ENCODE measurements at places on chromosomes 3 and 15.

DNA sequence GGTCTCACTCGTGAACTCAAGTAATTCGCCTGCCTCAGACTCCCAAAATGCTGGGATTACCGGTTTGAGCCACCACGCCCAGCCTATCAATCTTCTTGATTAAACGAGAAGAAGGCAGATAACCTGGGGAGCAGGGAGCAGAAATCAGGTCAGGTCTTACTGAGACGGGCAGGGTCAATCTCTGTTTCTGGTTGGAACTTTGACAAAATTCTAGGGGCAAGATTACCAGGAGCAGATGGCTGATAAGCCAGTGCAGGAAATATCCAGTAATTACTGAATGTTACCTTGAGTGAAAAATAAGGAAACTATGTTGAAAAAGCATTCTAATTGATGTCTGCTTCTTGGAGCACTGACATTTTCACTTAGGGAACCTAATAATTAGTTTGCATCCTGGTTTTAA lies 24.4 kb upstream of the GOLM2 start:
- no peak for DNase-seq

GRCh38 chr15:95829062-95829461 lies 501.4 kb upstream of the NR2F2 start:
- no peak for DNase-seq

GRCh38 chr3:134311265-134311664 lies 60.6 kb upstream of the RYK start:
- no peak for DNase-seq

DNA sequence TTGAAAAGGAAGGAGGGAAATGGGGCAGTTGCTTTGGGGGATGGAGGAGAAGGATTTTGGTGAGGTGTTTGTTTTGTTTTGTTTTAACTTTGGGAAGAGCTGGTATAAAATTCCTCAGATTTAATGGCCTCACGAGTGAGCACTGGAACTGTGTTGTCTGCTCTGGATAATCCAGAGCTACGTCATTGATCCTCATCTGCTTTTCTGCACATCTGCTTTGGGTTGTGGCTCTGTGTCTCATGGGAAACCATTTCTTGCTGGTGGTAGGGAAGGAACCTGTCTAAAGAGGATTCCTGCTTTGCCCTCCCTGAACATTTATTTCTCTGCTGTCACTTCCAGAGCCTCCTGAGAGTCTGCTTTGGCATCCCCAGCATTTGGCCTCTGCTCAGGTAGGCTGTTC lies 3.1 kb downstream of the SNRK start:
- no peak for DNase-seq

DNA sequence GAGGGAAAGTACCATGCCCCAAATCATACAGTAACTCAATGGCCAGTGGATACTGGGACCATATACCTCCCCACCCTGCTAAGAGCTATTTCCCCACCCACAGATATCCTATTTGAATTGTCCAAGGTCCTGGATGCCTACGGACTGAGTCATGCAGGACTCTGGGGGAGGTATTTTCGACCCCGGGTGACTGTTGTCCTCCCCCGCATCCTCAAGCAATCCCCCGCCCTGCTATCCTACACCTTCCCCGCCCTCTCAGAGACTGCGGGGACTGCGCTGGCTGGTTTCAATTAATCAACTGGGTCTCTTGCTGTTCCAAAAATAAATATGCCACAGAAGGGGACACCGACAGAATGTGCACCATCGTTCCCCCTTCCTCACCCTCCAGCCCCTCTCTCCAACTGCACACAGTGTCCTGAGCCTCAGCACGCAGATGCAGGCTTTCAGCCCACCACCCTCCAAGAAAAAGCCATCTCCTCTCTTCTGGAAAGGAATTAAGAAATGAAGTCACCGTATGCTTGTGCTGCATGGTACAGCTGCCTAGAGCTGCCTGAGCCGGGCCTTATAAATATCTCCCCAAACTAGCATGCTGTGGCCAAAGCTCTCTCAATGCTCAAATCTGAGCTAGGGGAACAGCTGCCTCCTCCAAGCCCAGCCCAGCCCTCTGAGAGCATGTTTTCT lies 8.1 kb downstream of the CAV3 start:
- DNase-seq = no peak

DNA sequence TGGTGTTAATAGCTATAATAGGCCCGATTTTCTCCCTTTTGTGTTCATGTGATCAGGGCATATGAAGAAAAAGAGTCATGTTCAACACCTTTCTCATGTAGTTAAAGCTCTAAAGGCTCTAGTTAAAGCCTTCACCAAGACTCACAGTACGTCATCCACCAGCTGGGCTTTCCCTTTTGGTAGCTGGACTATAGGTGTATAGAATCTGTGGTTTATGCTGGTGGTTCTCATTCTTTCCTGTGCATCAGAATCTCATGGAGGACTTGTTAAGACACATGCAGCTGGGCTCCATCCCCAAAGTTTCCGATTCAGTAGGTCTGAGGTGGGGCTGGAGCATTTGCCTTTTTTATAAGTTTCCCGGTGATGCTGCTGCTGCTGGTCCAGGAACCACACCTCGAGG lies 31.0 kb downstream of the CFAP91 start:
- no peak for DNase-seq

- DNase-seq = no peak
Measured at GRCh38 chr3:12042638-12043037, 38.5 kb downstream of the SYN2 start.

DNA sequence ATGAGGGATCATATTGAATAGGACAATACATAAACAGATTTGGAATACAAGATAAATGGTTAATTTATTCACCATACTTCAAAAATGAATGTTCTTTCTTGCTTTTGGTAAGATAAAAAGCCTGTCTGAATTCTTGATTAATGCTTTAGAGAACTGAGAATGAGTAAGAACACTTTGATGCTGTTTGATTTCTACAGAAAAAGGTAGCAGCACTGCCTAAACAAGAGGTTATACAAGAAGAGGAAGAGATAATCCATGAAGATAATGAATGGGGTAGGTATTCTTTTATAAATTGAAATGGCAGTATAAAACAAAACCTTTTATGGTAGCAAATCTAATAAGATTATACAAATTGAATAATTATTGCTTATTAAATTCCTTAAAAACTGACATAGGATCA lies 15.3 kb downstream of the UBA5 start:
- DNase-seq = no peak

DNA sequence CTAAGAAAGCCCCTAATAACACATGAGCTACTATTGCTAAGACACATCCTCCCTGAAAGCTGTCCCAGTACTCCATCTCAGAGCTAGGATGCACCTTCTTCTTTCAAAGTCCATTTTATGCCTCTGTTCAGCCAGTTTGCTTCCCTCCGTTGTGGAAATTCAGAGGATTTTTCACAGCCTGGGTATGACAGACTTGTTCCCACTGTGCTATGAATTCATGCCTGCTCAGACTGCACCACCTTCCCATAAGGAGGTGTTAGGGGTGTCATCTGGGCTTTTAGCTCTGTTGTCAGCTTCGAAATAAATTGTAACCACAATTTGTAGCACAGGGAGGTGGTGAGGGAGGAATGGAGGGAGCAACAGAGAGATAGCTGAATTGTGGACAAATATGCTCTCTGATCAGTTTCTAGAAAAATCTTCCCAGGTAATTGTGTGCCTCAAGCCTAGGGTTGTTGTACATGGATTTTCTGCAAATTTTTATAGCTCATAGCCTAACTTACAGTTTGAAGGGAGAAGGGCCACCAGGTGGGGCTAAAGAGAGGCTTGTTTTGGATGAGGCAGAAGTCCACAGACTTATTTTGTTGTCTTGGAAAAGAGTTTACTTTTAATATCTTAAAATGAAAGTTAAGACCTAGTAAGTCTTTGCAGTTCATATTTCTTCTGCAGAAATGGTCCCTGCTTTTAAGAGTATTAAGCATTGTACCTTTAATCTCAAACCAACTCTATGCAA lies 462.0 kb downstream of the PDCD6IP start:
- no peak for DNase-seq

- DNase-seq = no peak
Measured at GRCh38 chr3:70264122-70264780, 48.2 kb downstream of the MDFIC2 start.

DNA sequence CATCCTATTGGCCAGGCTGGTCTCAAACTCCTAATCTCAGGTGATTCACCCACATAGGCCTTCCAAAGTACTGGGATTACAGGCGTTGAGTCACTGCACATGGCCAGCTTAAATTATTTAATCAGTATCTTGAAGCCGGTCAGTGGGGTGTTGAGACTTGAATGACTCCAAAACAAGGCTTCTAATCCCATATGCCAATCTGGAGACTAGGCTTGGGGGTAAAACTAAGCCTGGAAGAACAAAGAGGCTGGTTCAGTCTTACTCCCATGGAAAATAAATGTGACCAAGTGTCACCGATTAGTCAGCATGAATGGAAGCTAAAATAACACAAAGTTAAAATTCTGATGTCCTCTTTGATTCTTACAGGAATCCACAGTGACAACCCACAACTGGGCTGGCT lies 509.1 kb downstream of the FOXP1 start:
- DNase-seq = no peak

- no peak for DNase-seq
Measured at GRCh38 chr3:100195375-100195774, 65.4 kb upstream of the TBC1D23 start.

GRCh38 chr15:31325595-31326155 lies 960 bp upstream of the KLF13 start:
- peak; percentile 48 for DNase-seq

DNA sequence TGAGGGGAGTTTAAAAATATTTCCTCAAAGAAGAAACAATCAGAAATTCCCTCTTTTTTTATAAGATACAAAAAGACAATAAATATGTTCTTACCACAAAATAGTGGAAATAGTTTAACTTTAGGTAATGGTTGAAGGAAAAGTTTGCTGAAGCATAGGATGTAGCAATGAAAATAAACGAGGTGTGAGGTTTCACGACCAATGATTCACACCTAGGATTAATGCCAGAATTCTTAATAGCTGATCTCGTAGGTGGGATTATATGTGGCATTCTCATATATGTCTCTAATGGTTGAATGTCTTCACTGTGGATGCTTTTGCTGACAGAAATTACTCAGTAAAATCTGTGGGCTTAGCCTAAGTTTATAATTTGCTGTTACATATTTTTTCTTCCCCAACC lies 467.7 kb downstream of the FGF12 start:
- DNase-seq = no peak

- DNase-seq = no peak
Measured at GRCh38 chr15:83356501-83357399, 72.3 kb upstream of the BNC1 start.

- DNase-seq = no peak
Measured at GRCh38 chr3:8420612-8421011, 81.0 kb upstream of the LMCD1 start.

DNA sequence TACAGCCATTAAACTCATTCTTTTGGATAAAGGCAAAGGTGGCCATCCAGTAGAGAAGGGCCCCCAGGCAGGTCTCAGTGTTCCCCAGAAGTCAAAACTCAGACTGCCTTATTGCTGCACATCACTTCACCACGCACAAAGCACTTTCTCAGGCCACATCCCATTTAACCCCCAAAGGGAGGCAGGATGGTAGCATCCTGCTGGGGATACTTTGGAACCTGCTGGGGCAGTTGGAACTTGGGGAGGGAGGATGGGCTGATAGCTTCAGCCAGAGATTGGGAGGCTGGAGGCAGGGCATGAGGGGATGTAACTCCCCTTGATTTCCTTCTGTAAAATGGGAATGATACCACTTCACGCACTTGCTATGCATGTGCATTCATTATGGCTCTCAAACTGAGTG lies 5.0 kb downstream of the ITPKA start:
- DNase-seq = no peak

GRCh38 chr3:181178991-181179390 lies 189.5 kb upstream of the DNAJC19 start:
- no peak for DNase-seq

DNA sequence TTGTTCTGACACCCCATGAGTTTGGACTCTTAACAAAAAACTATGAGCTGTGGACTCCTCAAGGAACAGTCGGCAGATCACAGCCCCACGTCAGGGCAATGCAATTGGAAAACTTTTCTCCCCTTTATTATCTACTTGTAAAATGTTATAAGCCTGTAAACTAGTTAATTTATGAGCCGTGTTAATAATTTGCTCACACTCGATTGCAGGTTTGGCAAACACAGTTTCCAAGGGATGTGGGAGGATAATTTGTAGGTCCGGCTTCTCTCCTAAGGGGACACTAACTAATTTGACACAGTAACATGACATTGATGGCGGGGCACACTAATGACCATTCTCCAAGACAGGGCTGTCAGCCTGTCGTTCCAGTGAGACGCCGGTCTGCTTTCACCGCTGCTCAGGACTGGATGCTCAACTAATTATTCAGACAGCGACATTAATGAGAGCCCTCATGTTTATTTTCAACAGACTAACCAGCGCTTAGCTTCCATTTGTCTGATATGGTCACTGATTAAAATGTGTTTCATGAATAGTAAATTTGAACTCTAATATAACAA lies 222.1 kb downstream of the FOXP1 start:
- no peak for DNase-seq

DNA sequence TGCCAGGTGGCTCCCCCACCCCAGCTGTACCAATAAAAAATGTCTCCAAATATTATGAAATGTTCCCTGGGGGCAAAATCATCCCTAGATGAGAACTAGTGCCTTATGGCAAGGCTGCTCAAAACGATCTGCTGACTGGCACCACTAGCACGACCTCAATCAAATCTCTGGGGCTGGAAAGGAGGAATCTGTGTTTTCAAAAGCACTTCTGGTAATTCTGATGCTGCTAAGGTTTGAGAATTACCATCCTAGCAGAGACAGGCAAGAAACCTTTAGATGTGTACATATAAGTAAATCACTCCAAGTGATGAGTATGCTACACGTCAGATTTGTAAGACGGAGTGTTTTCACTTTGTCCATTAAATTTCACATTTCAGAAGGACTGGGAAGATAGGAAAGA lies 360.1 kb upstream of the THRB start:
- no peak for DNase-seq

DNA sequence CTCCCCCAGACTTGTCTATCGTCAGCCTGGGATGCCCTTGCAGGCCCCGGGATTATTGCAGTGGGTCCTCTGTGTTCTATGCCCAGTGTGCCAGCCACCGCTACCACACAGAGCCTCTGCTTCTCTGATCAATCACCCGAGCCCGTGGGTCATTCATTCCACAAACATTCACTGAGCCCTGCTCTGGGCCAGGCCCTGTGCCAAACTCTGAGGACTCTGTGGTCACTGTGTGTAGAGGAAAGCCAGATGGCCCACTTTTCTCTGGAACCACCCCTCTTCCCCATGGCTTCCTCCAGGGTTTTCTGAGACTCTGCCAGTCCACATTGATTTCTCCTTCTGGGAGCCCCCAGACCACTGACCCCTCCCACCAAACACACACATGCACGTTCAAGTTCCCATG lies 55.5 kb downstream of the BSN start:
- no peak for DNase-seq

DNA sequence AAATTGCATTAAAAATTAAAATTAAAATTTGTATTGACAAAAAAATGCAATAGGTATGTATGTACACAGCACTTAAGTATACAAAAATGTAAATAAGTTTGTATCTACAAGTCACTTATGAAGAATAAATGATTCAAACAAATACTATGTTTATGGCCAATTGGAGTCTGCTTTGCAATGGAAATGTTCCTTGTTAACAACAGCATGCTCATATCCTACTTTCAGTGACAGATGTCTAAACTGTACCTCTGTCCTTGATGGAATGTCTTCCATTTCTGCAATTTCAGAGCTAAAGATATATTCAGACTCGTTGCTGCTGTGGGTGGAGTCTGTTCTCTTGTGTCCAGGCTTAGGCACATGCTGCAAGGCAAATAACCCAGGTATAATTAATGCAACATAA lies 64.1 kb upstream of the MYO5C start:
- DNase-seq = no peak

GRCh38 chr3:159782724-159783421 lies 205.8 kb upstream of the IL12A start:
- DNase-seq = no peak

Measured in stimulated activated CD4-positive, alpha-beta T cell treated with anti-CD3 and anti-CD28 coated beads, Interleukin-4, amount 100 ng/mL, for 24 hours (primary cell).